Natural killer cell treated with Interleukin-12 subunit alpha and Interleukin-12 subunit beta and Interleukin-15 and Interleukin-18, amount 100 ng/mL, for 72 hours (primary cell): ENCODE measurements at places on chromosomes 4 and X. TPM values are rescaled to one million over a fixed set of nuclear protein-coding genes. Genes with fewer than 3 reads are reported as not detected.

- H3K4me3 ChIP-seq = no peak overlapping the region
- H3K27ac ChIP-seq = no peak overlapping the region
- H3K36me3 ChIP-seq = peaks cover 5% of the 10 kb centered on the region
- DNase-seq = no peak
Observed at GRCh38 chrX:40748977-40749376, 13.6 kb upstream of the MED14 start.

CFAP47 gene
- not detected for total RNA-seq

- no peaks in the 10 kb centered on the region for H3K4me1 ChIP-seq
- H3K27ac ChIP-seq = no peak overlapping the region
- no peak for DNase-seq
- H3K36me3 ChIP-seq = no peaks in the 10 kb centered on the region
- H3K4me3 ChIP-seq = no peak overlapping the region
Observed at GRCh38 chr4:104571341-104571740, 76.6 kb upstream of the CXXC4 start.

GRCh38 chr4:17276776-17277175 is 235.1 kb downstream of the QDPR start:
- no peak overlapping the region for H3K27ac ChIP-seq
- no peak for DNase-seq
- no peak overlapping the region for H3K4me3 ChIP-seq
- H3K36me3 ChIP-seq = no peaks in the 10 kb centered on the region
- H3K4me1 ChIP-seq = no peaks in the 10 kb centered on the region

DNA sequence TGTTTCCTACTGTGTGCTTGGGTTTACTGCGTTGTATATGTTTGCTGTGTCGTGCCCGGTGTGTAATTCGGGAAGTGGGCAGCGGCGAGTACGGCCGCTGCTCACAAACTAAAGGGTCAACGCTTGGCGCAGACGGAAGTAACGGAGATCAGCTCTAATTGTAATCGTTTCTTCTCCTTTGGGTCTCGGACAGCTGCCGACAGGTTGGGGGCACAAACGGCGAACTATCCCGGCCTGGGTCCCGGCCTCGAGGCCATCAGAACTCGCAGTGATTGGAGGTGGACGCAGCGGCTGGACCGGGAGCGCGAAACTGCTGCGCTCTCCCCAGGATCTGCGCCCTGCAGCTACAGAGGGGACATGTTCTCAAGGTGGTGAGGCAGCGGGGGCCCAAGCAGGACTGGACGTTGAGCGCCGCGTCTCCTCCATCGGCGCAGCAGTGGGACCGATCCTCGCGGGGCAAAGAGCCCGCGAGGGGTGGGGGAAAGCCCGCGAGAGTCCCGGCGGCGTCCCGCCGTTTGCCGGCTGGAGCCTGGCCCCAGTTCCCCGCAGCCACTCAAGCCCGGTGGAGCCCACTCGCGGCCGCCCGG is 516 bp upstream of the ZIC3 start:
- peaks cover 30% of the 10 kb centered on the region for H3K27me3 ChIP-seq
- no peaks in the 10 kb centered on the region for H3K4me1 ChIP-seq
- peaks cover 7% of the 10 kb centered on the region for H3K36me3 ChIP-seq
- H3K27ac ChIP-seq = no peak overlapping the region
- no peak for DNase-seq

DNA sequence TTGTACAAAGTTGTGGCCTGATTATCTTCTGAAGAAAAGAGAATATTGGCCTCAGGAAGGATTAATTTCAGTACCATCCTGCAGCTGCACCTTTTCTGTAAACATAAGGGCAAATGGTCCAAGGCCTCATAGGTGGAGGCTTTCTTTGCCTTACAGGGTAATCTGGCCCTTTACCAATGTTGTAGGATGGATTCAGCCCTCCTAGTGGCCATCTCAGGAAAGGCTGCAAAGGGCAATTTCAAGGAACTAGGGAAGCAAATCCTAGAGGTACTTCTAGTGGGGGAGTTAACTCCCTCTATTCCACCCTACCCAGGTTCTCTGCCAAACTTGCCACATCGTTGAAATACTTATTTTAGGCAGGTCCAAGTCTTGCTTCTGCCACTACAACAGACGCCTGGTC is 57.6 kb downstream of the UGT2B11 start:
- H3K27ac ChIP-seq = no peak overlapping the region
- H3K36me3 ChIP-seq = no peaks in the 10 kb centered on the region
- no peak for DNase-seq
- H3K4me1 ChIP-seq = no peaks in the 10 kb centered on the region
- H3K27me3 ChIP-seq = no peaks in the 10 kb centered on the region
